CD4-positive, alpha-beta T cell treated with Interleukin-1 beta for 1 hour (primary cell): ENCODE measurements at places on chromosomes 6 and 20.

DNA sequence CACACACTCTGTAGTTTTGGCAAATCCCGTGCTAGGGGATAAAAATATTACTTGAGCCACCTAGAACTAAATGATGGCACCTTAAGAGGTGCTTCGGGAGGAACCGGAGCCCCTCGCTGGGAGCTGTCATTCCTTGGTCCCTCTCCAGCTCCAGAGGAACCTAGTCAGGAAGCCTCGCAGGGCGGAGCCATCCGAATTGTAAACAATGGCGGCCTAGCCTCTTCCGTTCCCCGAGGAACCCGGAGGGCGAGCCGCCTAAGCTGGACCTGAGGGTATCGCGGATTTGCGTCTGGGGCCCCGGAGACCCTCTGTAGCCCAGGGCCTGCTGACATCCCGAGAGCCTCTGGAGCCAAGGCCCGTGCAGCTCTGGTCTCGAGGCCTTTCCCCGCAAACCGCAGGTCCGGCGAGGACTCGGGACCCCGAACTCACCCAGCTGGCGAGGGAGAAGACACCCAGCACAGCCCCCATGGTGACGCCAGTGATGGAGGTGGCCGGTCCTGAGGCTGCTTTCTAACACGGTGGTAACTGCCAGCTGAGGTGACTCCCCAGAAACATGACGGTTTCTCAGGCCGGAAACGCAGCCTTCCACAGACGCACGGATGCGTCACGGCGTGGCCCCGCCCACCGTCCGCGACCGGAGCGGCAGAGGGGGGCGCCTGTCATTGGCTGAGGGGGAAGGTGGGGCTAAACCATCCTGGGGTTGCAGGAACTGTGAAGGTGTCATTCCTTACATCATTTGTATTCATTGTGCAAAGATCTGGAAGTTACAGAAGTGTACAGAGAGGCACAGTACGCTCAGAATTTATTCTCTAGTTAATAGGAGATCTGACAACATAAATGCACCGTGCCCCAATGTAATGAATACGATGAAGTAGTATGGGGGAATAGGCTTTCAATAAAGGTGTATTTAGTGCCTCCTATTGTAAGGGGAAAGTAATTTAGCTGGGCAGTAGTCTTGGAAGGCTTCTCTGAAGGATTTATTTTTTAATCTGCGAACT is at the start of gene SERINC3:
Gene SERINC3 (minus strand): TSS at position 587 of the 998 bp plus-strand sequence. CDS start 119 bp downstream, at position 468.
- peak; percentile 96 for DNase-seq

GRCh38 chr6:30157999-30158398 is 3.0 kb downstream of the TRIM10 start:
- DNase-seq: no peak

DNA sequence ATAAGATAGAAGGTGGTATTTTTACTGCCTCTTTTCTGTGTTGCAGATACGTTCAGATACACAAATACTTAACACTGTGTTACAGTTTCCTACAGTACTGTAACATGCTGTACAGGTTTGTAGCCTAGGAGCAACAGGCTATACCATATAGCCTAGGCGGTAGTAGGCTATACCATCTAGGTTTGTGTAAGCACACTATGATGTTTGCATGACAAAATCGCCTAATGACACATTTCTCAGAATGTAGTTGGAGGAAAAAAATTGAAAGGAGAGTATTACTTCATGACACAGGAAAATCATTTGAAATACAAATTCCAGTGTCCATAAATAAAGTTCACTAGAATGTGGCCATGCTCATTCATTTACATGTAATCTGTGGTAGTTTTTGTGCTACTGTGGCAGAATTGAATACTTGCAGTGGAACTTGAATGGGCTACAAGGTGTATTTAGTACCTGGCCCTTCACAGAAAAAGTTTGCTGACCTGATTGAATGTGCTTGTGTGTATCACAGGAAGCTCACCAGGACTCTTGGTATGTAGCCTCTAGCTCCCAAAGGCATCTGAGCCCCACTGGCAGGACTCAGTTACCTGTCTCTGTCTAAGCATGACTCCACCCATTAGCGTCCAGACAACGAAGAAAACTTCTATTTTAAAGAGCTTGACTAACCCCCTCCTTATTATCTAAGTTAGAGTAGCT is 18.8 kb downstream of the TOP1 start:
- DNase-seq: no peak

GRCh38 chr6:145147981-145148749 is 587.2 kb downstream of the EPM2A start:
- peak; percentile 45 for DNase-seq

DNA sequence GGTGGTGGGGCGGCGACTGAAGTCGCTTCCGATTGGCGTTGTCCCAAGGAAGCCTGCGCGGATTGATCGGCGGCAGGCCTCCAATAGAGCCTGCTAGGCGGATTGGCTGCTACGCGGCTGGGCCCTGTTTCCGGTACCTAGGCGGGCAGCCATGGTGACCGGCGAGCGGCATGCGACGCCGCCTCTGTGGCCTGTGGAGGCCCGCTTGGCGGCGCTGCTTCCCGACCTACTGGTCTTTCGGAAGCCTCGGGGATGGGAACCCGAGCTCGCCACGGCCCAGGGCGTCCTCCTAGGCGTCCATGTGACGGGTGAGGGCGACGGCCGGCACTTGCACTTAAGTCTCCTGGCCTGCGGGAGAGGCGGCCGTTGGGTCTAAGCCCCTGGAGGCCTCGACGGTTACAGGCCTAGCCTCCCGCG is 28.1 kb downstream of the NFYA start:
- no peak for DNase-seq

GRCh38 chr20:50784464-50784863 is 10.4 kb upstream of the BCAS4 start:
- DNase-seq: no peak
